ENCODE measurements at places on chromosomes 7 and 10.

DNA sequence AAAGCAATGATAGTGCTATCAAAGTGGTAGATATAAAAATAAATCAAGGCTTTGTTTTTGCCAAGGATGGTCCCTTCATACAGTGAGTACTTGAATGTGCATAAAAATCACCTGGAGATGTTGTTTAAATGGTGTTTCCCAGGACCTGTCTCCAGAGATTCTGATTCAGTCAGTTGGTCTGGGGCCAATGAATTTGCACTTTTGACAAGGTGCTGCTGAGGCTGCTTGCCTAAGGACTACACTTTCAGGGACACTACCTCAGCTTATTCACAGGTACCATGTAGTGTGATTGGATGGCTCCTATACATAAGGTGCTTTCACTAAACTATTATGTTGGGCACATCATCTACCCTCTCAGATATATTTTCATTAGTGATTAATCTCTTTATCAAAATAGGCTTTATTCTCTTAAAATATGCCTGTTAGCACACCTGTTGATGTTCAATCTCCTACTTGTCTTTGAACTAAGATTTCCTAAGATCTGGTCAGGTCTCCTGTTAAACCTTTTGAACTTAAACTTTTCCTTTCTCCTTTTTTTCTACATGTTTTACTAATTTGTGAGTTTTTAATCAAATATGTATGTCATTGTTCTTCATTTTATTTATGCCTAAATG is 24.3 kb downstream of the CAPZA2 start:
- DNase-seq: no peak

GRCh38 chr10:97013568-97013967 is 172.2 kb downstream of the SLIT1 start:
- no peak for DNase-seq

- no peak for DNase-seq
Observed at GRCh38 chr7:128801003-128801402, 9.2 kb downstream of the CCDC136 start.

DNA sequence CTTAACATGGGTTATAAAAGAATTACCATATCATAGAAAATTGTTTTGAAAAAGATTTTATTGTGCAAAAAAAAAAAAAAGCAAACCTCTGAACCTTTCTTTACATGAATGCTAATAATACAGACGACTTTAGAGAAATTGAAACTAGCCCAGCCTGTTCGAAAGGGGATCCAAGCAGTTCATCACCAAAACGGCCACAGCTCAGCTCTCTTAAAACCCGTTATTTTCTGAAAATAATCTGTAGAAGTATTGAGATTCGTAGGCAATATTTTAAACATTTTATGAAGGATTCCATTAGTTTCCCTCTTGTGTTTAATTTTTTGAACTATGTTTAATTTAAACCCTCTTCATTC is 9.9 kb upstream of the GSAP start:
- DNase-seq: no peak

GRCh38 chr7:102451371-102452054 is 13.2 kb downstream of the ALKBH4 start:
- DNase-seq: no peak

GRCh38 chr7:3134745-3135144 is 91.1 kb upstream of the CARD11 start:
- no peak for DNase-seq

DNA sequence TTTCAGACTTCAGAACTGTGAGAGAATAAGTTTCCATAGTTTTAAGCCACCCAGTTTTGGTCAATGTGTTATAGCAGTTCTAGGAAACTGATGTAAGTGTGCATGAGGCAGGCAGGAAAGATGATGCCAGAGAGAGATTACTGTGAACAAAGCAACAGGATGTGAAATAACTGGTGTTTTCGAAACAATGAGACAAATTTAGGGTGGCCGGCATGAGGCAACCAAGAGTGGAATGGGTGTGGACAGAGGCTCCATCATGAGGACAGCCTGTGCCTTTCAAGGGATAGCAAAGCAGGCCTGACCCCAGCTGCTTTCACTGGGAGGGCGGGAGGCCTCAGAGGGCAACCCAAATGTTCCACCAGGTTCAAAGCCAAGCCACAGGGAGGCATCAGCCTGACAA is 67.3 kb upstream of the UCN3 start:
- no peak for DNase-seq

- DNase-seq: no peak
Observed at GRCh38 chr7:130084037-130084875, 13.9 kb downstream of the KLHDC10 start.

All from left forelimb (tissue), 1 donor.